Stimulated activated CD4-positive, alpha-beta T cell treated with anti-CD3 and anti-CD28 coated beads, Interleukin-1b, Interleukin-23, amount 100 ng/mL, for 24 hours (primary cell): ENCODE measurements at places on chromosomes 4 and X.
A peak's percentile ranks its signal among the peaks of the same experiment; 100 is the strongest.

DNA sequence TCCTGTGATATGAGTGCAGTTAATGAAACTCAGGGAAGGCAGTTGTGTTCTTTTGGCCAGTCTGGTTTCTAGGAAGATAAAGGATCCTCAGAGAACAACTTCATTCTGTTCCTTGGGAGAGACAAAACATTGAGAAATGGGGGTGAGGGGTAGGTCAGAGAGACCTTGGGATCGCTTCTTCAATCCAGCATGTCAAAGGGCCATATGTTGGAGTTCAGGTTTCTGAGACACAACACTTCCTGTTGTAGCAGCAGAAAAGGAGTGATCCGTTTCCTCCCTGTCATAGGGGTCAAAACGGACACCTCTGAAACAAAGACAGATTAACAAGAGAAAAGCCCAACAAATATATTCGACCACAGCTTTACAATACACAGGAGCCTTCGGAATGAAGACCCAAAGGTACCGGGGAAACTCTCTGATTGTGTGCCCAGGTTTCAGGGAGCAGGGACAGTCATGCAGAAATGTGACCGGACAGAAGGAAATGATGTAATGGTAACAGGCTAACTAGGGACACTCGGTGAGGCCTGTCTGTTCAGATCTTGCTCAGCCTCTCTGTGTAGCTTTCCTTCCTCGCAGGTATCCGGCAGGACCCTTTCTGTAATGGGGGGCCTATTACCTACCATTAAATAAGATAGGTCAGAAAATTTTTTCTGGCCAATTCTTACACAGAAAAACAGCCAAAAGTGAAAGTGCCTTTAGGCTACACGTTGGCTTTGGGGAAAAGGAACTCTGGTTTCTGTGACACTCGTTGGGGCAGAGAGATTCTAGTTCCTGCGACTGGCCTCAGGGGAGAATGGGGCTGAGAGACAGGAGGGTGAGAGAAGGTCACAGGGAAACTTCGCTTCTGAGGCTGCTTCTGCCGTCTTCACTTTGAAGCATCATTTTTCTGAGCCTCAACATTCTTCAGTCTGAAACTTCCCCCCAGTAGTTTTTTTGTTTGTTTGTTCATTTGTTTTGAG lies 103.3 kb upstream of the TLR3 start:
- DNase-seq = no peak

DNA sequence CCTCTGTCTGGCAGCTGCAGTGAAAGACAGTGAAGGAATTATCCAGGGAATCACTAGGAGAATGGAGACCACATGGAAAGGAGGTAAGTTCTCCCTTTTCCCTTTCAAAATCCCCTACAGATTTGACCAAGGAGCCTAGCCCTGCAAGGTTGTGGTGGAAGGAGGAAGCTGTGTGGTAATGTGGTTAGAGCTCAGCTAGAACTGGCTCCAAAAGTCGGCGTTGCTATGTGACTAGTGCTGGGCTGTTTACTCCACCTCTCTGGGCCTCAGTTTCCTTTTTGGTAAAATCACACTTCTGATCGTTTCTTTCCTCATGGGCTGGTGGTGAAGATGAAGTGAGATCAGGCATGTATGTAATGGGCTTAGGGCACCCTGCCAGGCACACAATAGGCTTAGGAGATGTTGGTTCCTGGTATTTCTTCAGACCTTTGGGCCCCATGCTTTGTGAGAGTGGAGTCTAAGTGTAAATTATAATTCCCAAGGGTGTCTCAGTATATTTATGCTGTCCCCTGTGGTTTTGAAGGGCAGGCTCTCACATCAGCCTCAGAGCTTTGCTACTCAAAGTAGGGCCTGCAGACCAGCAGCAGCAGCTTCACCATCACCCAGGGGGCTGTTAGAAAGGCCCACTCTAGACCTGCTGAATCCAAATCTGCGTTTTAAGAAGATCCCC lies 183.7 kb upstream of the BCOR start:
- DNase-seq = no peak

- DNase-seq = no peak
Measured at GRCh38 chrX:114361076-114361725, 222.7 kb upstream of the HTR2C start.

- DNase-seq = no peak
Measured at GRCh38 chr4:135191596-135191995, 990.0 kb upstream of the PABPC4L start.

DNA sequence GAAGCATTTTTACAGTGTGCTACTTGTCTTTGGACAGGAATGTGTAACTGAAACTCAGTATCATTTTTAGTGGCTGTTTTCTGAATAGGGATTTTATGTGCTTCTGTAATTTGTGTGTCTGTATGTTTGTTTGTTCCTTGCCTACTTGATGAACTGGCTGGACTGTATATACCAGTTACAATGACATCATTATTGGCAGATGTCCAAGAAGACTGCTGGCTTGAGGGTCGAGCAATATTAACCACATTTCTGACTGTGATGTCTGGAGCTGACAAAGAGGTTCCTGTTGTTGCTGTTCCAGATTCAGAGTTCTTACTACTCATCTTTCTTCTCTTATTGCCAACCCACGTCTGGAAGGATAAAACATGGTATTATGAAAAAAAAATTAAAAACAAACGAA lies 33.0 kb downstream of the HDX start:
- DNase-seq = no peak

GRCh38 chr4:128517096-128517738 lies 229.6 kb upstream of the PGRMC2 start:
- DNase-seq = no peak

DNA sequence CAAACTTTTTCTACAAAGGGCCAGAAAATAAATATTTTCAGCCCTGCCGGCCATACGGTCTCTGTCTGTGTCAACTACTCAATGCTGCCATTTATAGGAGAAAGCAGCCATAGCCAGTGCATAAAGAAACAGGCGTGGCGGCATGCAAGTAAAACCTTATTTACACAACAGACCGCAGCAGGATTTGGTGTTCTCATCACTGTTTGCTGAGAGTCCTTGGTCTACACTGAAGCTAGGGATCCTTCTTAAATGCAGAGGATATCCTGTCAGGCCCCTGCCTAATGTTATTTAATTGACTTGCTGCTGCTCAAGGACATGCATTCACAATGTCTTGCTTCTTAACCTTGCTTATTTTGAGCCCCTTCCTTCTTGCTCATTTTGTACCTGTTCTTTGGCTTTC lies 54.7 kb downstream of the CPE start:
- DNase-seq = no peak

DNA sequence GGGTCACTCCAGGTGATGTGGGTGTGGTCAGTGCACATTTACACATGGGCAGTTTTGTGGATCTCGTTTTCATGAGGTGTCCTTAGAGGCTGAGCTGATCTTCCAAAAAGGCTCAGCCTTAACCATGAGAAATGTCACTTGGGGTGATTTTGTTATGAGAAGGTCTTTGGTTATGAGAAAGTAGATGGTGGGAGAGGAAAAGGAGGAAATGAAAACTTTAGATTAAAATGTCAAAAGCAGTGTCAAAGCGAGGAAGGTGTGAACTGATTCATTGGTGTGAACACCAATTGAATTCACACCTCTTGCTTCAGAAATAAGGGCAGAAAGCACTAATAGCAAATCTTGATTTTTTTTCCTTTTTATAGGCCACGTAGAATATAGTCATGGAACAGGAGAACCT lies 100.2 kb upstream of the ANXA3 start:
- no peak for DNase-seq

DNA sequence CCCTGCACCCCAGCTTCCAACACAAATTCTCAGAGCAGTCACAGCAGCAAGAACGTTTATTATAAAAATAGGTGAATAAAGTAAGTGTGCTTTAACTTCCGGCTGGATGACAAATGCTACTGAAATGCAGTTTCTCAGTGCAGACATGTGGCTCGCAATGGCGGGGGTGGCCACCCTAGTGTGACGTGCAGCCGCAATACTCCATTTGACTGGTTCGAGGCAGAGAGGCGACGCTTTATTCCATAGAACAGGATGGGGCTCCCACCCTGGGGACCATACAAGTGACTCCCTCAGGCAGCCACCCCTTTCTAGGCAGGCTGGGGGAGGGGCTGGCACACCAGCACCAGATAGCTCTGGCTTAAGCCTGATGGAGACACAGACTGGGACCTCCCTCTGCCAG lies 14.5 kb downstream of the TNIP2 start:
- no peak for DNase-seq

DNA sequence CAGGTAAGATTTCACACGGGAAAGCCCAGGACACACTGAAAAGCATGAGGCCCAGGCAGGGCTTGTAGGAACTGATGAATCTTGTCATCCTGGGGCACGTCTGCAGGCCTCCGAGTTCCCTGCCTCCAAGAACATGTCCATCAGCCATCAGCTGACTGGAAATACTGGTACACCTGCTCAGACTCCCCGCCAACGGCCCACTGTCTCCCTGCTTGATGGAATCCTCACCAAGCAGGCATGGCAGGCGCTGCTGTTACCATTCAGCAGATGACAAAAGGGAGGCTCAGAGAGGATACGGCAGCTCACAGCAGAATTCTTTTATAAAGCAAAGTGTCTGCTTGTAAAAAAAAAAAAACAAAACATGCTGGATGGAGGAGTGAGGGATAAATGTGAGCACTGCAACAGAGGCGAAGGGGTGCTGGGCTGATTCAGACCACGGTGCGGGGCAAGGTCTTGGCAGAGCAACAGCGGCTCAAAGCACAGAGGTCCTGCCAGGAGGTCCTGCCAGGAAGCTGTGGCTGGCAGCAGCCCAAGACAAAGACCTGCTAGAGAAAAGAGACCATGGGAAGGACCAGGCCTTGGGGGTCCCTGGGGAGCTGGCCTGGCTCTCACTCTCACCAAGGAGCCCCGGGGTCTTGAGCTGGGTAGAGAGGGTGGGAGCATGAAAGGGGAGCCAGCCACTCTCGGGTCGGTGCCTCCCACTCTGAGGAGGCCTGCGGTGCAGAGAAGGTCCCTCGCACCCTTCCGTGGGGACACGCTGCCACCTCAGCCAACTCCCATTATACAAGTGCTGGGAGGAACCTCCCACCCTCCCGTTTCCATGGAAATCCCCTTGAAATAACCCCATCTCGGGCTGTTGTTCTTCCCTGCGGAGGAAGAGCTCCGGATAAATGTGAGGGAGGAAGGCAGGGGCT lies 25.6 kb downstream of the PPP2R2C start:
- no peak for DNase-seq

GRCh38 chr4:187276736-187277408 lies 553.2 kb upstream of the FAT1 start:
- DNase-seq = no peak

DNA sequence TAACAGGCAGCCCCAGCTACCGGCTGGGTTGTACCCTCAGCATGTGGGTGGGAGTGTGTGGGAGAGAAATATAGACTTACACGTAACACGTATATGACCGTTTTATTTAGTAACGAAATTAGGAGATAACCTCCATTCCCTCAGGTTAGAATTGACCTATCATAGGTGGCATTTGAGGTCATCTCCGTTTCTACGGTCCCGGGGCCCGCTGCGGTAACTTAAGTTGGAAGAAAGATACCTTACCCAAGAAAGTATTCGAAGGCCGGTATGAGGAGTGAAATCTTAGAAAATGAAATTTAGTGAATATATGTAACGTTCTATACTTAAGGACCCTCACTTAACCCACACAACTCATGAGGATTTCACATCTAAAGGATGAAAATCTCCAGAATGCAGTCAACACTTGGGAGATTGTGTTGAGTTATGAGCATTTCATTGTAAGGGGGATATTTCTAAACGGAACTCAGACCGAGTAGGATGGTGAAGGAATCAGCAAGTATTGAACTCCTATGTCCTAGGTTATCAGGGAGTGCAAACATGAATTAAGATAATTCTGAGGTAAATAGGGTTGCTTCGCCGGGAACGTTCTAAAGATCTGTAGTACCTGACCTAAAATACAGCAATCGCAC lies 891 bp downstream of the CISD2 start:
- peak; percentile 7 for DNase-seq

- peak; percentile 96 for DNase-seq
Measured at GRCh38 chr4:122732329-122733026, at the start of gene BBS12. TSS of gene BBS12 (plus strand) at chr4:122732704. CDS start at chr4:122741893, 9,189 bp downstream.

- DNase-seq = no peak
Measured at GRCh38 chr4:137644201-137644600, 111.9 kb upstream of the PCDH18 start.

DNA sequence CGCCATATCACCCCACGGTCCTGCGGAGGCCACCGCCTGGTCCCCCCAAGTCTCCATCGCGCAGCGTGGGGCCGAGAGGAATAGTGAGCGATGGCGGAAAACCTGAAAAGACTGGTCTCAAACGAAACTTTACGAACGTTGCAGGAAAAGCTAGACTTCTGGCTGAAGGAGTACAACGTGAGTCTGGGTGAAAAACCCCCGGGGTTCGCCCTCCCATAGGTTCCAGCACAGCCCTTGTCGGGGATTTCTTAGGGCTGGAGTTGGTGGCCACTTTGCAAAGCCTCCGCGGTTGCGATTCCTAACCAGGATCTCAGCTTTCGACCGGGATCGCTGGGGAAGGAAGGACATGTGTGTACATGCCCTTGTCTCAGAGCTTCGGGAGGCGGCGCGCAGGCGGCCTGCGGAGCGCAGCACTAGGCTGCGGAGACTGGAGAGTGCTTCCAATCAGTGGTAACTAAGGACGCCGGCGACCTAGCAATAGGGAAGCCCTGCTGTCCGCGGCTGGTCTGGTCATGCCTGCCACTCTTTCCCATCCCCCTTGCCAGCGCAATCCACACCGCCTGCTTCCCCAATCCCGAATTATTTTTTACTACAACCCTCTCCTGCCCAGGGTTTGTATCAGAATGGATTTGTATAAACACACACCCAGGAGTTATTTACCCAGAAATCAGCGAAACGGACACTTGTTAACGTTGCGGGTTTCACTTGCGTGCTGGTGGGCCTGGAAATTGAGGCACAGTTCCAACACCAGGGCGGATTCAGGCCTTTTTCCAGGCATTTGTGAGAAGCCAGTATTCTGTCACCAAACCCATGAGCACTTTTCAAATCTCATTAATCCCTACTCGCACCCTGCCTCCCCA lies 741 bp downstream of the SPATA18 start:
- DNase-seq = no peak

- DNase-seq = no peak
Measured at GRCh38 chrX:68443155-68443868, 10.0 kb upstream of the OPHN1 start.

DNA sequence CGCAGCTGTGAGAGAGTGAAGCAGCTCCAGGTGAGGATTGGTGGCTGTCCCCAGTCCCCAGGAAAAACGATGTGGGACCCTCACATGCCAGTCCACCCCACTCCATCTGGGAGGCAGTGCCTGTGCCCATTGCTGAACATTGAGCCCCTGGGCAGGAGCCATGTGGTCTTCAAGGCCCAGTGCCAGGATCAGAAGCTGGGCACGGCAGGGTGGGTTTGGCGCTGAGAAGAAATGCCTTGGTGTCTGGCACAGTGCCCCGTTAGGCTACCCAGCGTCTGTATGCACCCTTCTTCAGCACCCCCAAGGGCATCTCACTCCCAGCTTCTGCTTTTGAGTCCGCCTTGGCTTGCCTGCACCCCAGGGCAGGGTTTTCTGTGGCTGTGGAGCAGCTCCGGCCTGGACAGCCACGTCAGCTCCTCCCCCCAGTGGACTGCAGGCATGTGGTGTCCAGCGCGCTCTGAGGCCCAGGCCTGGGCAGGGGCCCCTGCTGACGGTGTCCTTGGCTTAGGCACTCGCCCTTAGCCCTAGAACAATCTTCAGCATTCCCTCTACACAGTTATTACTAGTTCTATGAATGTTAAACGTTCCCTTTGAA lies 28.6 kb downstream of the RGS12 start:
- DNase-seq = no peak

GRCh38 chrX:45505214-45505613 lies 304.5 kb upstream of the DIPK2B start:
- DNase-seq = no peak

GRCh38 chr4:172927096-172927814 lies 241.4 kb upstream of the GALNT7 start:
- DNase-seq = no peak

GRCh38 chr4:576991-577498 lies 950 bp upstream of the TMEM271 start:
- no peak for DNase-seq

- no peak for DNase-seq
Measured at GRCh38 chrX:122941806-122942205, 242.3 kb upstream of the GRIA3 start.
